ENCODE measurements at places on chromosomes 11 and 22.

DNA sequence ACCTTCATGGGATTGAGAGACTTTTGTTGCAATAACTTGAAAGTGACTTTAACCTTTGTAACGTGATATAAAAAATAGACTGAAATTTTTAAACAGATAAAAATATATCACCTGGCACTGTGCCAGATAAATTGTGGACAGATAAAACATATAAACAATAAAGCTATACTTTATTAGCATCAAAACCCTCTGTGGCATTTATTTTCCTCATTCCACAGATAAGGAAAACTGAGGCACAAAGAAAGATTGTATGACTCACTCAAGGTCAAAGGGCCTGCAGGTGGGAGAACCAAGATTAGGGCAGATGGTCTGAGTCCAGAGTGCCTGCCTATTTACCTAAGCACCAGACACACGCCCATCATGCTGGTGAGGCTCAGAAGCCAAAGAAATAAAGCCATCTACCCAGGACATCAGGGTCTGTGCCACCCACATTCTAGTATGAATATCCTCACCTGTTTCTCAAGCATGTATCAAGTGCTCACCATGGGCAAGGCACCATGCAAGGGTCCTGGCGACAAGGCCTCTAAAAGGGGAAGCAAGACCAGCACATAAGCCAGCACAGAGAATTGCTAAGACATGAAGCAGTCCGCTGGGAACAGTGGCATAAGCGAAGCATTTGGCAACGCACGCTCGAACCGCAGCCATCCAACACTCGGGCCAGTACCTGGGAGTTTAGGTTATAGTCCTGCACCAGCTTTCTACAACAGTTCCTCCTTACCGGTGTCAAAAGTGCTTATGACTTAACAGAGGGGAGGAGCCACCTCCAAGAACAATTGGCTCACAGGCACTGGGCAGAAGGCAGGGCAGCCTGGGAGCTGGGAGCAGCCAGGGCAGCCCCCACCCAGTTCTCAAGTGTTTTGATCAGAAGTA is 17.6 kb downstream of the MYH9 start:
- no peak for DNase-seq

DNA sequence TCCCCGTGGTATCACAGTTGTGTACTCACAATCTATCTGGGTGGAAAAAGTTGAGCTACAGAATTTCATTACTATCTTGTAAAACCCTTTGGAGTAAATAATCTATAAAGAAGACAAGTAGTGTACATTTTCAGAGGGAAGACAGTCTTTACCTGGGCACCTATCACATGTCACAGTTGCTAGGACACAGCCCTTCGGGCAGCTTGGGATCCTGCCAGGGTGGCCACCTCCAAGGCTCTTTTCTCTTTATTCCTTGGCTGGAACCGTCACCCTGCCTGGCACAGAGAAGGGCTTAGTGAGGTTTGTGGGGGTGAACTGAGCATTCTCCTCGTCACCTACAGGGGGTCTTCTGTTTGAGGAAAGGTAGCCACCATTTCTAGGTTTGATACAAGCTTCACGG is 23.6 kb downstream of the LRRC74B start:
- no peak for DNase-seq

- no peak for DNase-seq
Observed at GRCh38 chr11:113674397-113674685, 31.8 kb downstream of the TMPRSS5 start.

DNA sequence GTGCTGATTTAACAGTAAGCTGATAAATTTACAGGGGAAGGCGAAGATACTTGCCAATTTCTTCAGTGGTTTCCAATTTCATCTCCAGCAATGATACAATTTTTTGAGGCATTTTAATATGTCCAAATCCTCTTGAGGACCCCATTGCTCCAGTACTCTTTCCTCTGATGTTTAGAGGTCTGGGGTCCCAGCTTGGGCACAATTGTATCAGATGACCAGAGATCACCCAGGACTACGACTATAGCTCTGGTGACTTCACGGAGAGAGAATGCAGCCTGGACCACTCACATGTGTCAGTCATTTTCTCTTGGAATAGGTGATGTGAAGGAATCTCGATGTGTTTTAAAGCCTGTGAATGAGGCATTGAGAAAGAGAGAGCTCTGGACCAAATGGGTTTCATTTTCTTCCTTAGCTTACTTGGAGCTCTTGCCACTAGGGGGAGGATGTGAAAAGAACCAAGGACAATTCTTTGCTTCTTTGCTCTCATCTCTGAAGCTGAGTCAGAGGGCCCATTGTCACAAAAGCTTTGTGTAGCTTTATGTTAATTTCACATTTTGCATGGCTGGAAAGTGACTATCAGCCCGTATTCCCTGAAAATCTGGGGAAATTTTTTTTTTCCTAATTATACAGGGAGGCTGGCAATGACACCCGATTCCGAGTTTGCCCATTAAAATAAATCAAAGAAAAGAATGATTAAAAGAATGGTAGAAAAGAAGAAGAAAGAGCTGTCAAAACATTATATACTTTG is 6.7 kb upstream of the CCDC90B start:
- DNase-seq: no peak
